ENCODE measurements at places on chromosomes 3 and 15.

GRCh38 chr3:171614318-171614921, 154.2 kb upstream of the TNIK start:
- no peak for DNase-seq

DNA sequence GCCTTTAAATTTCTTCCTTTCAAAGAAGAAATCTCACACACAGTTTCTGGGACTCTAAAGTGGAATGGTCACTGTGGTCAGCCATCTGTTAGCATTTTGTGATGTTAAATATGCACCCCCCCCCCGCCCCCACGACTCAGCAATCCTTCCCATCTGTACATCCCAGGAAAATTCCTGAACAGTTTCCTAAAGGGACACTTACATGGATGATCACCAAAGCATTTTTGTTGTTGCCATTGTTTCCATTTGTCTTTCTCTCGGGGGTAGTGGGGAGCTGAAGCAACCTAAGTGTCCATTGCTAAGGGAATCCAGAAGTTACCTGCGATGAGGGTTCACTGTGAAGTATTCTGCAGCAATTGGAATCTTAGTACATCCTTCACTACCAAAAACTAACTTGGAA, 71.4 kb downstream of the TAFA4 start:
- DNase-seq = no peak

DNA sequence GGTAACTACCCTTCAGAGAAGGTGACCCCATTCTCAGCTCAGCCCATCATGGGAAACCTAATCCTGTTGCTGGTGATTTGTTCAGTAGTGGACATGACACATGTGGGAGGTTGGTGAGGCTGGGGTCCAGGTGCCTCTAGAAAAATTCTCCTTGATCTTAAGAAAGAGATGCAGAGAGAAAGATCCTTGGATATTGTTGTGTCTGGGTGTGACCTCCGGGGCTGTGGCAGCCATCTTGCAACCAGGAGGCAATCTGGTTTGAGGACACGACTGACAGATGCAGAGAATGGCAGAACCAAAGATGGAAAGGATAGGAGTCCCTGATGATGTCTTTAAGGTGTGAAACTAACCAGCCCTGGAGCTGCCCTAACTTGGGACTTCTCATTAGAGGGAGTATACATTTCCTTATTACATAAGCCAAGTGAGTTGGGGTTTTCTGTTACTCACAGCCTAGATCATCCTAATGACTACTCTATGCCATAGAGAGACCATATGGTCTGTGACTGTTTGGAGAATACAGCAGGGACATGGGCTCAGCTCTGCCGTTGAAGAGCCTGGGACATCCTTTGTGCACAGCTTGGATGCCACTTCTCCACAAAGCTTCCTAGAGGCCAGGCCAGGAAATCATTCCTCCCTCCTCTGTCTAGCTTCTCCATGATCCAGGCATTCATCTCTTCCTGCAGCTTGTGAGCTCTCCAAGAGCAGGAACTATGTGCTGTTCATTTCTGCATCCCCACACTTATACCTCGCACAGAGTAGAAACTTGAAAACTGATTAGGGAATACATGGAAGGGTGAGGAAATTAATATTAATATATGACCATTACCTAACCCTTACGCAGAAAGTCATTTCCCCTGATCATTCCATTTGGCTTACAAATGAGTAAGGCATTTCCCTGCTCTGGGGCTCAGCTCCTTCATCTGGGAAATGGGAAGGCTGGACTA, 45.9 kb downstream of the HRH1 start:
- no peak for DNase-seq

GRCh38 chr15:67558502-67558901, 16.0 kb downstream of the MAP2K5 start:
- no peak for DNase-seq

DNA sequence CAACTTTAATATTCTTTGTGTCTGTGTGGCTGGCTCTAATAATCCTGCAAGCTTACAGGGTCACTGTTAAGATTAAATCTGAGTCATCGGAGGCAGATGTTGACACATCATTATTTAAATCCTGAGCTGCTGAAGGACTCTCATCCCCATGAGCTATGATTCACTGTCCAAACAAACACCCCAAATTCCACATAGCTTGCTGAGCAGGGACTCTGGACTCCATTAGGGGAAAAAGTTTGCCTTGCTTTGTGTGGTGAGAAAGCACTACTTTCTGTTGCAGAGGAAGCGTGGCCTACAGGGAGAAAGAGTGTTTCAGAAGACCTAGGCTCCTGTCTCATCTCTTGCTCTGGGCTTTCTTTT, 213.7 kb downstream of the PDCD6IP start:
- DNase-seq = no peak

GRCh38 chr15:70025413-70026296, 72.1 kb downstream of the TLE3 start:
- DNase-seq = no peak

DNA sequence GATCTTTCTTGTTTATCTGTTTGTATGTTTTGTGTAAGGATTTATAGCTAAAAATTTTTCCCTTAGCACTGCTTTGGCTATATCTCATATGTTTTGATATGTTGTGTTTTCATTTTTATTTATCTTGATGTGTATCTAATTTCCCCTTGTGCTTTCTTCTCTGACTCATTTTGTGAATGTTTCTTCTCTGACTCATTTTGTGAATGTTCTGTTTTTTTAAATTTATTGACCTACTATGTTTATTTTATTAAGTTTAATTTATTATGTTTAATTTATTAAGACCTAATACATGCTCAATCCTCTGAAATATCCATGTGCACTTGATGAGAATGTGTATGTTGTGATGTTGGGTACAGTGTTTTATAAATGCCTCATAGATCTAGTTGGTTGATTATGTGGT, 793.5 kb upstream of the CADM2 start:
- DNase-seq = no peak

DNA sequence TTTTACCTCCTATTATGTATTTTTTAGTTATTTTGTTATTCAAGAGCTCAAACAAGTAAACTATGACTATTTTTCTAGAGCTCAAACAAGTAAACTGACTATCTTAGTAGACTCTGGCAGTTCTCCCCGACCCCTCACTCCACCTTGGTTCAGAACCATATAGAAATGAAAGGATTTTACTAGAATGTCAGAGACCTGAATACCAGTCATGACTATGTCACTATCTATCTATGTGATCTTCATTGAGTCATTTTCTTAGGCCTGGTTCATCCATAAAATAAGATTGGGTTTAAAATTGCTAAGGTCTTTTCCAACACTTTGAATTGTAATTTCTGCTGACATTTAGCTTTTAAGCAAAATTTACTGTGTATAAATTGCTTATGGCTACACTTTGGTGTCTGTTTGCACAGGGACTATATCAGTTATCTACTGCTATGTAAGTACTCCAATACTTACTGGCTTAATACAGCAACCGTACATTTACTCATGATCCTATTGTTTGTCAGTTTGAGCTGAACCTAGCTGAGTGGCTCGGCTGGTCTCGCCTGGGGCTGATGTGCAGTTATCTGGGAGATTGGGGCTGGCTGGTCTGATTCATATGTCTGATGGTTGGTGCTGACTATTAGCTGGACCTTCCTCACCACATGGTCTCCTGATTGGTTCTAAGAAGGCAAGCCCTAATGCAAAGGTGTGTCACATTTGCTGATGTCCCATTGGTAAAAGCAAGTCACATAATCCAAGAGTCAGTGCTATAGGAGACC, 37.0 kb downstream of the RASA2 start:
- no peak for DNase-seq

- DNase-seq = no peak
Observed at GRCh38 chr3:59632760-59633573, 583.1 kb upstream of the CFAP20DC start.

DNA sequence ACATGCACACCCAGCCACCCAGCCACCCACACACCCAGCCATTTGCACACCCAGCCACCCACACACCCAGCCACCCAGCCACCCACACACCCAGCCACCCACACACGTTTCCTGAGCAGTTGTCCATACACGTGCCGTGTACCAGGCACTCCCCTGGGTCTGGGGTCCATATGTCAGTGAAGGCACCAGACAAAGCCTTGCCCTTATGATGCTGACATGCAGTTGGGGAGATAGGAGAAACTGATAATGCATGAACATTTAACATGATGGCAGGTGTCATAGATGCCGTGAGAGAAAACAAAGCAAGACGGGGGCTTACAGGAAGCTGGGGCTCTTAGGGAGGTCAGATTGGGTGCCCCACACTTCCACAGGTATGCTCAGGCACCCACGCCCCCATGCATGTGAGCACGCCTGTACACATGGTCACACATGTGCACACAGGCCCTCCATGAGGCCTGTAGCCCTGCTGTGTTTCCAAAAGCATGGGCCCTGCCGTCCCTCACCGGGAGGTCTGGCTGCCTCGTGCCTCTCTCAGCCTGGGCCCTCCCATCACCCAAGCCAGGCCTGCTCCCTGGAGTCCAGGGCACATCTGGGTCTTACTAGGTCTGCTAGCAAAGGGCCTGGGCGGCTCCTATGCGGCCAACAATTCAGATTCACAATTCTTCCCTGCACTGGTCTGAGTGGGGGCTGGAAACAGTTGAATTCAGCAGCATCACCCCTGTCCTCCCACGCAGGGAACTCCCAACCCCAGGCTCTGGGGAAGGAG, 3.6 kb upstream of the DNAJB8 start:
- DNase-seq = no peak

DNA sequence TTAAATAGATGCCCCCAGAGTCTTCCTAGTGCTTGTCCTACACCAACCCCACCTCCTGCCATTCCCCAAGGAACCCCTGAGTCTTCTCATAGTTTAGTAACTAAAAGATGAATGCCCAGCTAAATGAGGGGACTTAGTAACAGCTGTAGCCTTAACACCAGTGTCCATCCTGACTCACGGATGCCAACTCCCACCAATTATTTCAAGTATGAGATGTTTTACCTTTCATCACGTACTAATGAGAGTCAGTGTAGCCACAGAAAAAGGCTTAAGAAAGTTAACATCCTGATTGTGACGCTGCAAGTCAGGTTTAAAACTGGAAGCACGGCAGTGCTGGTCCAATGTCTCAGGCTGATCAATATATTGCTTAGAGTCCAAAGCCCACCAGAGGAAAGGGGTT, 109.9 kb downstream of the FMN1 start:
- DNase-seq = no peak

DNA sequence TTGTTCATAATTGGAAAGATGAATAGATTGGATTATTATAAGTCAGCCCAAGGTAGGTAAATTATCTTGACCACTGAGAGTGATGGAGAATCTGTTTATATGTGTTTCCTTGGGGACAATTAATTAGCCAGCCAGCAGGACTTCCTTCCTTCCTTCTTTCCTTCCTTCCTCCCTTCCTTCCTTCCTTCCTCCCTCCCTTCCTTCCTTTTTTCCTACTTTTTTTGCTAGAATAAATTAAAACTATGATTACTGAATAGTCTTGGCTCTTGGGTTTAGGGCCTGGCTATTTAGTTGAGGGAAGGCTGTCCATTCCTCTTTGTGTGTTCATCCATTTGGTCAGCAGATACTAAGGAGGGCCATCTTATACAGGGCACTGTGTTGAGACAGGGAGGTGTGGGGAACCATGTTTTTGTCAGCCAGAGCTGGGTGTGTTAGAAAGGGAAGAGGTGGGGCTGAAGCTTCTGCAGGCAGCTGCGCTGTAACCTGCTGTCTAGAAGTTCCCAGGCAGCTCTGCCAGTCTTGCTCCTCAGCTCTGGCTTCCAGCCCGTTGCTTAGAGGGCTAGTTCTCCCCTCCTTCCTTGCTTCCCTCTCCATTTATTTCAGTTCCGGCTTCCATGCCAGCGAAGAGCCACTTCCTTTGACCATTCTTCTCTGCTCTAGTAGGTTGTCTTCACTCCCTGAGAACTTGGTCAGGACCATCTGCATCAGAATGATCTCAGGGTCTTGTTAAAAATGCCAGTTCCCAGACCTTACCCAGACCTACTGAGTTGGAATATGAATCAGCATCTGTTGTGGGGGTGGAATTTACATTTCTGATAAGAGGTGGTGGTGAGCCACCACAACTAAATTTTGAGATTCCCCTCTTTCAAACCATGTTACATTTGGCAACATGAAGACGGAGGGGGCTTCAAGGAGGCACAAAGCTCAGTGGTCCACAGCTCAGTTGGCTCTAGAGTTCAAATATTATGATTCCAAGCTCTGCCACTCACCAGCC, 113.9 kb downstream of the DGKG start:
- no peak for DNase-seq

GRCh38 chr3:99666201-99666600, 27.8 kb downstream of the COL8A1 start:
- no peak for DNase-seq

- no peak for DNase-seq
Observed at GRCh38 chr3:181974198-181974597, 262.5 kb downstream of the SOX2 start.

- DNase-seq = no peak
Observed at GRCh38 chr3:22239011-22239410, 488.0 kb upstream of the ZNF385D start.

GRCh38 chr3:192215-192929, 4.2 kb upstream of the CHL1 start:
- no peak for DNase-seq

- no peak for DNase-seq
Observed at GRCh38 chr3:45993421-45994027, 2.1 kb downstream of the FYCO1 start.

DNA sequence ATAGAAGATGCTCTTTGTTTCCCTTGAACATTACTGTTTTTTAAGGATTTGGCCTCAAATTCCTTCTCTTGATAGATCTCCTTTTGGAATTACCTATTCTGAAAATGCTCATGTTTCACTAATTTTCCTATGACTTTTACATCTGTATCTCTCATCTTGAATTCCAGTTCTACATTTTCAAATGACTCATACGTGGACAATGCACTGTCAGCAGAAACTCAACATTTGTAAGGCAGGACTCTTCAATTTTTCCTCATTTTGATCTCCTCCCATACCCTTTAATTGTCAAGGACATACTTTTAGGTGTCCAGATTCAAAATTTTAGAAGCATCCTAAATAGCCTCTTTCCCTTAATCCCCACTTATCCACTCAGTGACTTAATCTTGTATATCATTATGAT, 341.0 kb upstream of the RASGRP1 start:
- no peak for DNase-seq

- DNase-seq = no peak
Observed at GRCh38 chr15:66661432-66662096, 40.5 kb upstream of the SMAD6 start.

DNA sequence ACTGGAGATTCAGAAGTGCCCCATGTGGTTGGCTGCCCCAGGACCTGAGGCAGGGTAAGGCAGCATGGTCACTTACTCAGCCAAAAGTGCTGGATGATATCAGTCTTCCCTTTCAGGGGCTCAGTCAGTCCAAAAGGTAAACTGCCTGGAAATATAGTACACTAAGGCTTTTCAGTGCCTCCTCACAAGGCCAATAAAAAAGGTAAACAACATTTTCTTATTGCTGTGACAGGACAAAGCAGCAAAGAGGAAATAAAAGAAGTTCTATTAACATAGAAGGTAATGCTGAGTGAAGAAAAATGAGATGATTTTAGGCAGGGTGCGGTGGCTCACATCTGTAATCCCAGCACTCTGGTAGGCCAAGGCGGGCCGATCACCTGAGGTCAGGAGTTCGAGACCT, 66.5 kb upstream of the CDAN1 start:
- DNase-seq = no peak

All from stimulated activated effector memory CD8-positive, alpha-beta T cell treated with anti-CD3 and anti-CD28 coated beads, Interleukin-12 subunit alpha, Interleukin-12 subunit beta, amount 100 ng/mL, for 72 hours (primary cell).